ENCODE measurements at places on chromosomes 1 and 21.

- DNase-seq, result no peak
Observed at GRCh38 chr1:169465281-169465680, 20.5 kb downstream of the SLC19A2 start.

DNA sequence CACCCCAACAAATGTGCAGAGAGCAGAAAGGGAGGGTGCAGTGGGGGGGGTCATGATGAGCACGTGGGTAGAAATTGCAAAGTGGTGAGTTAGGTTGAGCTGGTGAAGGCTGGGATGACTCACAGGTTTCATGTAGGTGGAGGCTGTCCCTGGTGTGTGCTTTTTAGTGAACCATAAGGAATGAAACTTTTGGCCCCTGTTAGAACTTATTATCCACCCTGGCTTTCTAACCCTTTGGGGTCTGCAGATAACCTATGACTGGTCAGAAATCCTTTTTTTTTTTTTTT lies 46.9 kb downstream of the DOP1B start:
- DNase-seq, result no peak

- DNase-seq, result peak; percentile 51
Observed at GRCh38 chr1:234960722-234961455, 167.7 kb downstream of the TOMM20 start.

GRCh38 chr1:36846357-36846756 lies 188.0 kb downstream of the GRIK3 start:
- DNase-seq, result peak; percentile 72

DNA sequence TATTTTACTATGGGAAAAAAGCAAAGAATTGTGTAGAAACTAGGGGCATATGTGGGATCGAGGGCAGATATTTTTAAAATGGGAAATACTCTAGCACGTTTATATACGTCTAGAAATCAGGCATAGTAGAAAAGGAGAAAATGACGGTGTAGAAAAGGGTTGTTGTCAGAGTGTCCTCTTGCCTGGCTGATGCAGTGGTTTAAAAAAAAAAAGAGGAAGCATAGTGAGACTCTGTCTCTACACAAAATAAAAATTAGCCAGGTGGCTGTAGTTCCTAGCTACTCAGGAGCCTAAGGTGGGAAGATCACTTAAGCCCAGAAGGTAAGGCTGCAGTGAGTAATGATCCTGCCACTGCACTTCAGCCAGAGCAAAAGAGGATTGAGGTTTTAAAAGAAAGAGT lies 64.7 kb upstream of the LRRC7 start:
- no peak for DNase-seq

GRCh38 chr1:172224871-172225270 lies 195.6 kb upstream of the C1orf105 start:
- no peak for DNase-seq

- no peak for DNase-seq
Observed at GRCh38 chr1:154208677-154209388, 2.7 kb upstream of the CFAP141 start.

DNA sequence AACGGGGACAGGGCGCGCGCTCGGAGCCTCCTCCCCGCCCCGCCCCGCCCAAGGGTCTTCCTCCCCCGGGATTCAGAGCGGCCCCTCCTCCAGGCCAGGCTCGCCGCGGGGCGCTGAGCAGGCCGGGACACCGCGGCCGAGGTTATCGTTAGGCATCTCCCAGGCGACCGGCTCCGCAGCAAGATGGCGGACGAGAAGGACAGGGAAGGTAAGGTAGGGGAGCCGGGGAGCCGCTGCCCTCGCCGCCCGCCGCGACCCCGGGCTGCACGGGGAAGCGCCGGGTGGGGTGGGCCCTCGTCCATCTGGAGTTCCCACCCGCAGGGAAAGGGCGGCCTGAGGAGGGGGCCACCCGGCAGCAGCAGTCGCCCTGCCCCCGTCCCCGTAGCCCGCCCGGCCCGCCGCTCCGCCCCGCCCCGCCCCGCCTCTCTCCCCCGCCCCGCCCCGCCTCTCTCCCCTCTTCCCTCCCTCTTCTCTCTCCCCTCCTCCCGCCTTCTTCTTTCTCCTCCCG lies 105.9 kb upstream of the HNRNPU start:
- peak; percentile 98 for DNase-seq

DNA sequence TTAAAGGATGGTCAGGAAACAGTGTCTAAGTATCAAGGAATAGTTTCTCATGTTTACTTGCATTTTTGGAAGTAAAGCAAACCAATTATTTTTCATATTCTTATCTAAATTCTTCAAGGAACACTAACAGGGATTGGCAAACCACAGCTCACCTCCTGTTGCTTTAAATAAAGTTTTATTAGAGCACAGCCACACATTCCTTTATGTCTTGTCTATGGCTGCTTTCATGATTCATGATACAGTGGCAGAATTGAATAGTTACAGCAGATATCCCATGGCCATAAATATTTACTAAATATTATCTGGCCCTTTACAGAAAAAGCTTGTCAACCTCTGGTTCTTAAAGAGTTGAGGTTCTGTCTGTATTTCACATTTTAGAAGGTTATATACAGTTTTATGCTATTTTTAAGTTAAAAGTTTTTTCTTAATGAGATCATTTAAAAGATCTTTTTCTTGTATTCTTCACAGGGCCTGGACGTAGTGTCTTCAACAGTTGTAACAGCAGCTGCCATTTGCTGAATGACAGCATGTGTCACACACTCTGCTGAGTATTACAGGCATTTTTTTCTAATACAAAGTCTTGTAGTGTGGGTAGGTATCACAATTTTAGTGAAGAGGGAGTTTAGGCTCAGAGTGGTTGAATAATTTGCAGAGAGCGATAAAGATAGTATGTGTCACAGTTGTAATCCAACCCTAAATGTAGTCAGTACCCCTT lies 2.6 kb downstream of the ZNF691 start:
- DNase-seq, result no peak

- DNase-seq, result no peak
Observed at GRCh38 chr1:37292789-37293188, 181.6 kb upstream of the ZC3H12A start.

DNA sequence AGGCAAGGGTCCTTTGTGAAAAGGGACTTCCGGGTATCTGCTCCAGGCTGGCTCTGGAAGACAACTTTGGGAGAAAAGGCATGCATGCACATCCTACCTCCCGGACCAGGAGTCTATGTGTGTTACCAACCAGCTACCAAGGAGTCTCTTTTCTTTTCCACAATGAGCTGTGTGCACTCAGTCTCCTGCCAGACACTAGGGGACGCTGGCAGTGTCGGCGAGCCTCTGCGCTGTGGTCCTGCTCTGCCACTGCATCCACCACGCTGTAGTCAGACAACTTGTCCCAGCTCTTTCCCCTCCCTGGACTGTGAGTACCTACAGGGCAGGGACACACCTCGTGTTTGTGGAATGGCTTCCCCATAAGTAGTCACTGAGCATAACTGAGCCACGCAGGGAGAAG lies 5.1 kb upstream of the SSR2 start:
- no peak for DNase-seq

DNA sequence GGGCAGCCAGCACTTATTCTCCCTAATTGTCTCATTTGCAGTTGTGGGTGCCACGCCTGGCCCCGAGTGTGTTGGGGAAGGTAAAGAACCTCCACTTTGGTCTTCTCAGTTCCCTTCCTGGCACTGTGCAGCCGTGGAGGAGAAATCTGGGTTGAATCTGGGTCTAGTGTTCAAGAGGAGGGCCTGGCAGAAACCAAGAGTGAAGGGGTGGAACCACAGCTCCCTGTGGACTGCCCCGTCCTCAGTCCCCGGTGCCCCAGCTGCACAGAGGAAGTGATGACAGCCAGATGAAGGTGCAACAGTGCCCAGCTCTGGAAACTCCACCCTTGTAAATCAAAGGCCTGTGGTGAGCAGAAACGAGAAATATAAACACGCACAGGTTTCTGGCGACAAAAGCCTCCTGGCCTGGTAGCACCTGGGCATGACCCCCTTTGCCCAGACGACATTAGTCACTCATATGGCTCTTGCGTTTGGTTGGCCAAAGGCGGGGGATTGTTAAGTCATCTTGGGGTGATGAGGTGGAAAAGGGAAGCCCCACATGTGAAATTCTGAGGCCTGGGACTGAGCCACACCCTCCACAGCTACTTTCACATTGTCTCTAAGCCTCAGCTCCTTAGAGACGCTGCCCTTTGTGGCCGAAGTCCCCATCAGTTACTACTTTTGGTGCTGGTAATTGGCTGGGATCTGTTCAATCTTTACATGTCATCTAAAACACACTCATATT lies 4.2 kb upstream of the ECE1 start:
- no peak for DNase-seq

- DNase-seq, result no peak
Observed at GRCh38 chr1:55117941-55118340, 78.6 kb downstream of the PCSK9 start.

- DNase-seq, result no peak
Observed at GRCh38 chr1:166391279-166392066, 224.7 kb upstream of the FAM78B start.

DNA sequence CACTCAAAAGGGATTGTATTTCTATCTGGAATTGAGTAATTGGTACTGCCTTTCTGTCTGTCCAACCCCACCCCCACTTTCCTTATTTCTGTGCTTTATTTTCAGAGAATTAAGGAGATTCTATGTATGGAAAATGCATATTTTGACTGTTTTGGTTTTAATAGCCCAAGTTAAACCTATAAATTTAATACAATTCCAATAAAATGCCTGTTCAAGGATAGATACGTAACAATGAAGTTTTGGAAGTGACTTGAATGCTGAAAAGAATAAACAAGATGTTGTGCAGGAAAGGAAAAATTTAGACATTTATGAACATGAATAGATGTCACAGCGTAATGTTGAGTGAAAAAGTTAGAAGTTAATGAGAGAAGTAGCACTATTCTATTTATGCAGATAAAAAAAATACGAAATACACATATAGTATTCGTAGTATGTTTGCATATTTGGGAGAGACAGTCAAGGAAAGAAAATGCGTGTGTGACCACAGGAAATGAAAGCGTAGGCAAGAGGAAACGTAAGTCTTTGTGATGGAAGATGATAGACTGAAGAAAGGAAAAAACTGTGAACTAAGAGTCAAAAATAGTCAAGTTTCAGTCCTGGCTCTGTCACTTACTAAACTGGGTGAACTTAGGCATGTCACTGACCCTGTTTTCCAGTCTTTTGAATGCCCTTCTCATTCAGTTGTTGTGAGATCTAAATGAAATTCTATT lies 62.1 kb downstream of the MEF2D start:
- no peak for DNase-seq

DNA sequence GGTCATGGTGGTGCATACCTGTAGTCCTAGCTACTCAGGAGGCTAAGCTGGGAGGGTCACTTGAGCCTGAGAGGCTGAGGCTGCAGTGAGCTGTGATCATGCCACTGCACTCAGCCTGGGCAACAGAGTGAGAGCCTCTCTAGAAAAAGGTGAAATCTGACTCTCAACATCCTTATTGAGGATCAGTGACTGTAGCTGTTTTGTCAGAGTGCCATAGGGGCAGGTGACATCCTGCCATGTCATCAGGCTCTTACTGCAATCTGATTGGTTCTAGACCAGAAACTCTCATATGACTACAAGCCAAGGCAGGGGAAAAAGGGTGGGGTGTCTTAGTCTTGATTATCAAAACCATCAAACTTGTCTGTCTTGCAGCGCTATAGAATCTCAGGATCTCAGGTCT lies 62.8 kb upstream of the NGF start:
- DNase-seq, result peak; percentile 11

DNA sequence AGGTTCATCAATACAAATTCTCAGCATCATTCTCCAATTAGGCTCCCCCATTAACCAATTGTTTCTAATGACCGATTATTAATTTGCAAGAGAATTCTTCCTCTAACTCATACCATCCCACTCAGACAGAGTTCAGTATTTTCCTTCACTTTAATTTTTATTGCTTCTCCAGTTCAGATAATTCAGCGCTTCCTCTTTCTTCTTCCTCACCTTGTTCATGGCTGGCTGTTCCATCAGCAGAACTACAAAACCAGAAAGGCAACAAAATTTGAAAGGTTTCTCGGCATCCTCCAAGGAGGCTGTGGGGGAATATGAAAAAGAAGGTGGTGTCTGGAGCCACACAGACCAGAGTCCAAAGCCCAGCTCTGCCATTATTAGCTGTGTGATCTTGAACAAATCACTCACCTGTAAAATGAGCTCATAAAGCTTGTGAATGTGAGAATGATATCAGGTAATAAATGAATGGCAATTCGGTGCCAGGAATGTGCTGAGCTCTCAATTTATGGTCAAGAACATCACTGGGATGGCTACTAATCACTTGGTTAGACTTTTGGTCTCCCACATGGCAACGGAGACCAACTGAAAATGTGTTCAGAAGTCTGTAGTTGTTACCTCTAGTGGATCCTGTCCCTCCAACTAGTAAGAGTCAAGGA lies 11.7 kb upstream of the ZNF436 start:
- no peak for DNase-seq

- no peak for DNase-seq
Observed at GRCh38 chr1:11598461-11598860, 55.8 kb downstream of the FBXO2 start.

DNA sequence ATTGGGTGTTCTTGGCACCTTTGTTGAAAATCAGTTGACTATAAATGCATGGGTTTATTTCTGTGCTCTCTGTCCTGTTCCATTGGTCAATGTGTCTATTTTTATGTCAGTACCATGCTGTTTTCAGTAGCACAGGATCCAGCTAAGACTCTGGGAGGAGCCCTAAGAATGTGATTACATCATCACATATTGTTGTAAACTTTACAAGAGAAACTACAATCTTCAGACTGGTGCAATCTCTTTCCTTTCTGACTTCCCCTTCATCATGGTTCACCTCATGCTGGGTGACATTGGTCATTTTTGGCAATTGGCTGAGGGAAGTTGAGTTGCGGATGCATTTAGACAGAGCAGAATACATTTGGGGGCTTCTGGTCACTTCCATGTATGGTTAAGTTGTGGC lies 88.4 kb downstream of the C21orf91 start:
- no peak for DNase-seq

GRCh38 chr1:71116729-71117128 lies 35.9 kb upstream of the ZRANB2 start:
- DNase-seq, result no peak

DNA sequence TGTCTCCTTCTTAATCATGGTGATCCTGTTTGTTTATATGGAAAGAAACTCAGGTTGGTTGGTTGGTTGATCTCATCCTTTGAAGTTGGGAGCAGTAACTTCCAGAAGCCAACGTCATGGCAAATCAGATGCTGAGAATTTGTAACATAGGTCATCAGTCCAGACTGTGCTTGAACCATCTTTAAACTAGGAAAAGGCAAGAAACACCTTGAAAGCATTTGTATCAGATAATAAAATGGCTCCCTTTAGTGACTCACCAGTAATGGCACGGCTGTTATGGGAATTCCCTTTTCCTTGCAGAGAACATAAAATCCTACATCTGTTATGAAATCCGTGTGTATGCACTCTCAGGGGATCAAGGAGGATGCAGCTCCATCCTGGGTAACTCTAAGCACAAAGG lies 58.1 kb downstream of the SERBP1 start:
- DNase-seq, result no peak

- DNase-seq, result no peak
Observed at GRCh38 chr1:204190212-204191211, 5.8 kb downstream of the KISS1 start.

- DNase-seq, result peak; percentile 12
Observed at GRCh38 chr1:42177541-42177981, 13.0 kb upstream of the GUCA2A start.

DNA sequence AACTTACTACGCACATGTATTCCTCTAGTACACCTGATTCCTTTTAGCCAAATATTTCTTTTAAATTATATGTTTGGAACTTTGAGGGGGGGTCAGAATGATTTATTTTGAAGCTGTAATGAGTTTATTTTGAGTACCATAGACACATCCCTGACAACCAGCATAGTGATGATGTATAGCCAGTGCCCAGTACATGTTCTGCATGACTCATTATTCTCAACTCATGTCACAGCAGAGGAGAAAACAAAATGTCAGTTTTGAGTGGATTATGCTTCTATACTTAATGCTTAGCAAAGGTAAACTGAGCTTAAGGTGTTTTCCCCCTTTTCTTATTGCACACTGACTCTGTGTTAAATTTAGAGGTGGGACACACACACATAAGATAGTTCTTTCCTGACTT lies 22.4 kb upstream of the LEPR start:
- DNase-seq, result no peak
